Transverse colon (tissue), 4 donors: ENCODE measurements at places on chromosomes 6 and 20. TPM values are rescaled to one million over a fixed set of nuclear protein-coding genes. Genes with fewer than 3 reads are reported as not detected.

The GSTA2 gene
- not detected for total RNA-seq

The LPA gene
- 0.48 TPM for total RNA-seq

The DEFB115 gene
- total RNA-seq, result not detected

The NR2E1 gene
- total RNA-seq, result not detected

The ZKSCAN4 gene
- 4.8 TPM for total RNA-seq

The DSE gene
- total RNA-seq, result 3.8 TPM

The DUSP15 gene
- total RNA-seq, result not detected

The PEDS1 gene
- total RNA-seq, result 24.0 TPM

The UBE2C gene
- total RNA-seq, result 9.4 TPM

The YTHDF1 gene
- 29.4 TPM for total RNA-seq

The GNAS-AS1 gene
- total RNA-seq, result not detected

The RNF217 gene
- total RNA-seq, result 18.6 TPM

The CLPSL2 gene
- total RNA-seq, result not detected

The COMMD7 gene
- total RNA-seq, result 14.3 TPM

The MEI4 gene
- total RNA-seq, result under 0.01 TPM

The NNAT gene
- total RNA-seq, result 16.5 TPM

The NKAIN2 gene
- not detected for total RNA-seq

The SUN5 gene
- not detected for total RNA-seq

The CST7 gene
- total RNA-seq, result not detected

The DNAH8 gene
- total RNA-seq, result not detected

The CYP21A2 gene
- total RNA-seq, result not detected

The CALHM5 gene
- total RNA-seq, result 0.27 TPM

The ZNF831 gene
- 0.20 TPM for total RNA-seq

The UFL1 gene
- total RNA-seq, result 21.0 TPM

The ARMH2 gene
- total RNA-seq, result not detected

The STK35 gene
- total RNA-seq, result 19.9 TPM

The TXLNB gene
- 0.27 TPM for total RNA-seq

The RSPH4A gene
- not detected for total RNA-seq

The C6orf62 gene
- 29.9 TPM for total RNA-seq

The BPIFB4 gene
- not detected for total RNA-seq

The LY6G6D gene
- total RNA-seq, result not detected

The STX11 gene
- total RNA-seq, result 1.8 TPM

The FRMD1 gene
- 47.7 TPM for total RNA-seq

The SMAP1 gene
- total RNA-seq, result 49.3 TPM

The RSPO4 gene
- not detected for total RNA-seq

The CCDC170 gene
- total RNA-seq, result 1.5 TPM

The RBM38 gene
- total RNA-seq, result 34.1 TPM

The EYS gene
- total RNA-seq, result not detected

The WFDC5 gene
- not detected for total RNA-seq

The SMOC2 gene
- 7.9 TPM for total RNA-seq

The HRH3 gene
- total RNA-seq, result not detected

The C6orf58 gene
- not detected for total RNA-seq

The PLCB4 gene
- 20.6 TPM for total RNA-seq

The TMEM200A gene
- 19.5 TPM for total RNA-seq

The PNPLA1 gene
- total RNA-seq, result 1.1 TPM

The CLVS2 gene
- total RNA-seq, result not detected

The OR12D3 gene
- not detected for total RNA-seq

The RPS10 gene
- 1,969 TPM for total RNA-seq

The SPATA25 gene
- 6.0 TPM for total RNA-seq
